GM23248 (cell line): ENCODE measurements at places on chromosomes 2 and 18. TPM values are rescaled to one million over a fixed set of nuclear protein-coding genes. Genes with fewer than 3 reads are reported as not detected.
A peak's percentile ranks its signal among the peaks of the same experiment; 100 is the strongest.

DNA sequence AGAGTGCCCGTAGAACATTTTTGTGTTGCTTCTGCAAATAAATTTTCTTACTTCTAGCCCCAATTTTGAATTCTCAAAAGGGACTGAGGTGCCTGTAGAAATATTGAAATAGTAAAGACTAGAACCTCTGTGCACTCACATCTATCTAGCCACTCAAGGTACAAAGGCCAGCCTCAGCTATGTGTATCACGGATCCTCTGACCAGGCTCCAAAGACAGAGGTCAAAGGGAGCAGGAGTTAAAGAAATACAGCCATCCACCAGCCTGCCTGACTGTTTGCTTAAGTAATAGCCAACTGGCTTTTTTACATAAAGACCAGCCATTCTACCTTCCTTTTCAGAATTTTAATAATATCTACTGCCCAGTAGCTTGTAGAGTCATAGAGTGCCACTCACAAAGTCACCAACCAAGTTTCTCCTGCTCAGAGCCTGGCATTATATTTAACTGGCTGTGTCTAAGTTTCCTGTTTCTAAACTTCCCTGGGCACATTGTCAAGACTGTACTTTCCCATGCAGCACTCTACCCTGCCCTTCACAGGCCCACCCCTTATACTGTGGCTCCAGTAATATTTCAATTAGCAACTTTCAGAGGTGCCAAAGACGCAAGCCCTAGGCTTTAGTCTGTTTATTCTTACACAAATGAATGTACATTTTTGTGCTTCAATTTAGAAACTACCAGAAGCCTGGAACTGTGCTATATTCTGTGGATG is 338.3 kb upstream of the NT5C1B start:
- no peak overlapping the region for H3K27ac ChIP-seq
- peaks cover 37% of the 10 kb centered on the region for H3K4me1 ChIP-seq
- no peaks in the 10 kb centered on the region for H3K36me3 ChIP-seq

- no peaks in the 10 kb centered on the region for H3K36me3 ChIP-seq
- no peak for DNase-seq
- no peak overlapping the region for H3K27ac ChIP-seq
- H3K4me1 ChIP-seq: no peaks in the 10 kb centered on the region
Measured at GRCh38 chr2:239813261-239814115, 211.7 kb downstream of the NDUFA10 start.

DNA sequence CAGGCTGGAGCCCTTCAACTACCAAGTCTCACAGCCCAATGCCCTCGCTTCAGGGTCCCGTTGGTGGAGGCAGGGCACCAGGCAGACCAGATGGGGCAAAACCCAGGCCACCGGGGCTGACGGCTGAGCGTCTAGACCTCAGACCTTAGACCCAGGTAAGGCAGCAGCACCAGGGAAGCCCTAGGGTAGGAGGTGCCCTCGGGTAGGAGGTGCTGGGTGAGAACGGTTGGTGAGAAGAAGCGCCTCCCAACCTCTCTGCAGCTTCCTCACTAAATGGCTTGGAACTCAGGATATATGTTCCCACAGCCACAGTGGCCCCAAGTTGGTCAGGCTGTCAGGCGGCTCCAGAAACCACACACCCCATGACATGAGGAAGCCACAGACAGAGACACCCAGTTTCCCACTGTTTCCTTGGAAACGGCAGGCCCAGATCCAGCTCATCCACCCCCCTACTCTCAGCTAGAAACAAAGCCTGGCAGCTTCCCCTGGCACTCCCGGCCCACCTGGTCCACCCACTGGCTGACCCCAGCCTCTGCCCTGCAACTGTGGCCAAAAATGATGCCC is 13.1 kb upstream of the MLPH start:
- no peaks in the 10 kb centered on the region for H3K36me3 ChIP-seq
- DNase-seq: peak; percentile 74
- peak overlapping the region; percentile 85 for H3K27ac ChIP-seq

Gene ADAM23
- polyA plus RNA-seq: 1.7 and 1.8 TPM in 2 replicates

DNA sequence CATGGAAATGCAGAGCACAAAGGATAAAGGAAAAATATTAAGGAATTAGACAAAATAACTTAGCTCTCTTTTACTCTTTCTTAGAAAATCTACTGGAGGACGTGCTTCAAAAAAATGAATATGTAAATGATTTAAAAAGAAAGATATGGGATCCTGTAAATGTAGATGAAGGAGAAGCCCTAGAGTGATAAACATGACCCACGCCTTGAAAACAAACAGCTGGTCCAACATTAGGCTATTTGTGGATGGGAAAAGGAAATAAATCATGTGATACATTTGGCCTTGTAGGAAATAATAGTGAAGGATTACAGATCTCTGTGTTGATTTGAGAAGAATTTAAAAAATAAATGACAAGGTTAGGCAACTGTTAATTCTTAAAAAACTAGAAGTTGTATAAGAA is 492.1 kb upstream of the SLC39A10 start:
- no peak overlapping the region for H3K4me3 ChIP-seq
- H3K4me1 ChIP-seq: no peaks in the 10 kb centered on the region
- no peak overlapping the region for H3K27ac ChIP-seq
- H3K27me3 ChIP-seq: no peaks in the 10 kb centered on the region

Gene PDE1A
- 0.93 and 1.0 TPM in 2 replicates for polyA plus RNA-seq

DNA sequence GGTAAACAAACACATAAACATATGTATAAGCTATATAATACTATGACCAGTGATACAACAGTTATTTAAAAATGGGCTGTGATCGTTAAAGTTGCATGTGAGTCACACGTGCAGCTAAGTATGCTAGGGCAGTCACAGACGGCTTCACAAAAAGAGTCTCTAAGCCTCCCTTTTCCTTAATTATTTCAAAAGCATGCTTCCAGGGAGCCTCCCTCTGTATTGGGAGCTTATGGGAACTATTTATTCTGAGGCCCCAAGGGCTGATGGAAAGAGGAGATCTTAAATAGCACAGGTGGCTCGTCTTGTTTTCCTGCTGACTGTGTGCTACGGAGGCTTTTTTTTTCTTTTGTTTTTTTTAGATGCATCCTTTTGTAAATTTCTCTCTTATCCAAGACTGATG is 94.3 kb downstream of the ADCYAP1 start:
- DNase-seq: no peak
- H3K4me3 ChIP-seq: no peak overlapping the region
- H3K27ac ChIP-seq: no peak overlapping the region
- H3K4me1 ChIP-seq: peaks cover 8% of the 10 kb centered on the region; the same call in 1 of the 2 replicates
- no peaks in the 10 kb centered on the region for H3K36me3 ChIP-seq
- no peaks in the 10 kb centered on the region for H3K27me3 ChIP-seq

DNA sequence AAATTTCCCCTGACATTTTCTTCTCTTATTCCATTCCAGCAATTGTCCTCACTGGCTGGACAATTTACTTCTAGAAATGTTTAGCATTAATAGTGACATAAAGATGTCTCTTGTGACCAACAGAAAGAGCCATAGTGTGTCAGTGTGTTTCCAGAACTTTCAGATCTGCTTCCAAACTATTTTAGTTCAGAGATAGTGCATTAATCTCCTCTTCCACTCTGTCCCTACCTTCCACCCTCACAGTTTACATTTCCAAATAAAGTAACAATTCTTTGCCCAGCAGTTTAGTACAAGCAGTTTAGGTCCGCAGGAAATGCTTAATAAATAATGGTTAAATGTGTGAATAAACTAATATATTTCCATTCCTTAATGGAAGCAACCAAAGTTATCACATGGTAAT is 24.5 kb upstream of the RAPGEF4 start:
- no peak overlapping the region for H3K27ac ChIP-seq
- H3K36me3 ChIP-seq: no peaks in the 10 kb centered on the region
- no peak for DNase-seq
- H3K4me3 ChIP-seq: no peak overlapping the region
- peaks cover 13% of the 10 kb centered on the region for H3K4me1 ChIP-seq
- H3K27me3 ChIP-seq: no peaks in the 10 kb centered on the region

DNA sequence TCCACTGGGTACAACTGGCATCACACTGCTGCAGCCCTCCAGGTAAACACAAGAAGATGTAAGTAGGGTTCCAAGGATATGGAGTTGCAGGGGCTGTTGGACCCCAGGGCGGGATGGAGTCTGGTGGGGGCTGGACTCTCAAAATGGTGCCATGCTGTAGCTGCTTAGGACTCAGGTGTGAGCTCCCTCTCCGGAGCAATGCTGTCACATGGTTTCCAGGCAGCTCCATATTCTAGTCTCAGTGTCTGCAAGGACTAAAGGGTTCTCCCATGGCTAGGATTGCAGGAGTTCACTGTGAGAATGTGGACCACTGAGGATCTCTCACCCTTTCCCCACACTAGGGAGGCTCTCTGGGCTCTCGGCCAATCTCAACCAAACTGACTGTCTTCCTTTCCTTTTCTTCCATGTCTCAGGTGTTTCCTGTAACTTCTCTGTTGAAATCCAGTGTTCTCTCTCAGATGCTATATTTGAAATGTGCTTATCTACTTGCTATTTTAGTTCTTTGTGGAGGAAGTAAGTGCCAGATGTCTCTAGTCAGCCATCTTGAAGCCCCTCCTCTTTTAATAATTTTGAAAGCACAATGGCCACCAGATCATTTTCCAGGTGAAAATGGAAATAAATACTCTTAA is 57.6 kb downstream of the CCNT2 start:
- DNase-seq: no peak
- H3K4me3 ChIP-seq: no peak overlapping the region

Gene ANKRD30B
- polyA plus RNA-seq: not detected in 2 replicates

DNA sequence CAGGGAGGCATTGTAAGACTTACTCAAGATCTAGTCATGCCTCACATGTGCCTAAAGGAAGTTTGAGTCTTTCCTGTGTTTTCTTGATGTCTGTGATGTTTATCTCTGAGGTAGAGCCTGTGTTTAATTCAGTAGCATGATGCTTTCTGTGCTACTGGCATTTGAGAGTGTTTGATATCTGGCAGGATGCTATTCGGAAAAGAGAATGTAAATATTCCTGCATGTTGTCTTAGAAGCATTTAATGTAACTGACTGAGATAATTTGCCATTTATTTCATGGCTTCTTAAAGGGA is 58.8 kb downstream of the GREB1L start:
- H3K4me1 ChIP-seq: peaks cover 26% of the 10 kb centered on the region
- no peaks in the 10 kb centered on the region for H3K36me3 ChIP-seq
- no peak overlapping the region for H3K4me3 ChIP-seq
- H3K27me3 ChIP-seq: no peaks in the 10 kb centered on the region
- no peak overlapping the region for H3K27ac ChIP-seq
- peak; percentile 32 for DNase-seq

Gene GKN2
- polyA plus RNA-seq: not detected in 2 replicates

GRCh38 chr2:210480079-210480478 is 3.5 kb upstream of the LANCL1 start:
- no peak overlapping the region for H3K4me3 ChIP-seq
- no peaks in the 10 kb centered on the region for H3K27me3 ChIP-seq
- peaks cover 5% of the 10 kb centered on the region; the same call in 1 of the 2 replicates for H3K4me1 ChIP-seq
- no peaks in the 10 kb centered on the region for H3K36me3 ChIP-seq

- no peaks in the 10 kb centered on the region for H3K36me3 ChIP-seq
- peaks cover 17% of the 10 kb centered on the region for H3K4me1 ChIP-seq
- H3K27me3 ChIP-seq: no peaks in the 10 kb centered on the region
Measured at GRCh38 chr2:133389569-133389968, 178.7 kb downstream of the NCKAP5 start.

Gene CERKL
- polyA plus RNA-seq: 4.6 and 5.2 TPM in 2 replicates

DNA sequence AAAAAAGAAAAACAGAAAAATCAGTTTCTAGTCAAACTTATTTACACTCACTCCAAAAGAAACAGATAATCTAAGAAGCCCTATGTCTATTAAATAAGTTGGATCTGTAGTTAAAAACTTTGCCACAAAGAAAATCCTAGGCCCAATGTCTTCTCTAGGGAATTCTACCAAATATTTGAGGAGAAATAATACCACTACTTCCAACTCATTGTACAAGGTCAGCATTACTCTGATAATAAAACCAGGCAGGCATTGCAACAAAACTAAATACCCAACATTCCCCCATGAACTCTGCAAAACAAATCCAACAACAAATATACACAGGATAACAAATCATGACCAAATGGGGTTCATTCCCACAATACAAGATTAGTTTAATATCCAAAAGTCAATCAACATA is 73.8 kb upstream of the ST8SIA5 start:
- no peak overlapping the region for H3K4me3 ChIP-seq
- no peaks in the 10 kb centered on the region for H3K27me3 ChIP-seq
- H3K27ac ChIP-seq: no peak overlapping the region
- peaks cover 36% of the 10 kb centered on the region for H3K36me3 ChIP-seq

GRCh38 chr18:70005580-70005979 is 57.9 kb upstream of the CD226 start:
- no peak overlapping the region for H3K4me3 ChIP-seq
- H3K27ac ChIP-seq: no peak overlapping the region
- no peaks in the 10 kb centered on the region for H3K4me1 ChIP-seq
- no peaks in the 10 kb centered on the region for H3K27me3 ChIP-seq
- DNase-seq: no peak

Gene AOX1
- polyA plus RNA-seq: 18.9 and 20.5 TPM in 2 replicates

DNA sequence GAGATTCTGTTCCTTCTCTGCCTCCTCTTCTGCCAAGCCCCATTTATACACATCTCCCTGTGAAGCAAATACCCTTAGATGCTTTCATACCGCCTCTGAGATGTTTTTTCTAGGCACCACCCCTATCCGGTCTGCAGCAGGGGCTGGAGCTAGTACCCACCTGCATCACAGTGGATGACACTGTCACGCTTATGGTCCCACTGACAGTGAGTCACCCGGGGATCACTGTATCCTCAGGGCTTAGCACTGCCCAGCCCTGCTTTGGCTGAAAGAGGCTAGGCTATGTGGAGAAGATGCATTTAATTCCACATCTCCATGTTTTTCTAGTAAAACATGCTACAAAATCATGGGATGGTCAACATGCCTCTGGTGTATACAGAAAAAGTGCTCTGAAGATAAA is 9.9 kb downstream of the FABP1 start:
- no peaks in the 10 kb centered on the region for H3K4me1 ChIP-seq
- DNase-seq: no peak
- H3K27me3 ChIP-seq: peaks cover 22% of the 10 kb centered on the region; the same call in 1 of the 2 replicates
- no peak overlapping the region for H3K4me3 ChIP-seq
- no peak overlapping the region for H3K27ac ChIP-seq
- H3K36me3 ChIP-seq: no peaks in the 10 kb centered on the region

Gene RNF152
- 1.9 and 2.3 TPM in 2 replicates for polyA plus RNA-seq

GRCh38 chr2:168139852-168140251 is 107.5 kb downstream of the STK39 start:
- H3K27me3 ChIP-seq: no peaks in the 10 kb centered on the region
- no peak for DNase-seq
- peaks cover 5% of the 10 kb centered on the region for H3K36me3 ChIP-seq

DNA sequence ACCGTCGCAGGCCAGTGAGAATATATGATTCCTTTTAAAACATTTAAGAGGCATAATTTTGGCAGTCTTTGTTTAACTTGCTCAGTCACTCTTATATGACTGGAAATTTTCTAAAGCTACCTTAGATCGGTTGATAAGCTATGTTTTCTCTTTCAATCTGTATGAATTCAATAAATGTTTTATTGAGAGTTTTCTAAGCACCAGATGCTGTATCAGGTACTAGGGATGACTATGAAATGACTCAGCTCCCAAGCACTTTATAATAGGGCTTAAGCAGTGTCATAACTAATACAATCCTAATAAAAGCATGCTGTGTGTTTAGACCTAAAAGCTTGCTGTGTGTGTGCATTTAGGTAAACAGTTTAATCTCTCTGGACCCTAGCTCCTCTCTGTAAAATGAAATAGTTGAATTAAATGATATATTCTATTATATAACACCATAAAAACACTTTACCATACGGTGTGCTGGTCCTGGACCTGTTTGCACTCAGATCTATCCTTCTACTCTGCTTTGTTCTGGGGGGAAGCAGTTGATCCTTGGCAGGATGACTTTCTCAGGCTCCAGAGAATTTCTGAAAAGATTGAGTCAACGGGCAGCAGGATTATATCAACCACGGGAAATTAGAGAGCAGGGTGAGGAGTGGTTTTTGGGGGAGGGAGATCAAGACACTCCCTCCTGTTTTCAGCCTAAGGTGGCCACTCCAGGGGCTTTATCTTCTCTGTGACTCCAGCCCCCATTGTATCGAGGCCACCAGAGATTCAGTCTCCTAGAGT is 26.1 kb upstream of the SLC38A11 start:
- H3K27me3 ChIP-seq: no peaks in the 10 kb centered on the region
- peak; percentile 58 for DNase-seq
- no peak overlapping the region for H3K4me3 ChIP-seq
- no peaks in the 10 kb centered on the region for H3K36me3 ChIP-seq
- peaks cover 49% of the 10 kb centered on the region for H3K4me1 ChIP-seq
